ENCODE measurements at places on chromosomes 7 and 10.

- DNase-seq: no peak
These were observed 46.7 kb downstream of the CALD1 start for GRCh38 chr7:134826105-134826504.

- DNase-seq: no peak
These were observed 82.1 kb upstream of the SGCE start for GRCh38 chr7:94738071-94738470.

GRCh38 chr10:32582946-32583345 lies 137.0 kb downstream of the CCDC7 start:
- no peak for DNase-seq

GRCh38 chr7:35652124-35652523 lies 42.8 kb downstream of the HERPUD2 start:
- DNase-seq: no peak

DNA sequence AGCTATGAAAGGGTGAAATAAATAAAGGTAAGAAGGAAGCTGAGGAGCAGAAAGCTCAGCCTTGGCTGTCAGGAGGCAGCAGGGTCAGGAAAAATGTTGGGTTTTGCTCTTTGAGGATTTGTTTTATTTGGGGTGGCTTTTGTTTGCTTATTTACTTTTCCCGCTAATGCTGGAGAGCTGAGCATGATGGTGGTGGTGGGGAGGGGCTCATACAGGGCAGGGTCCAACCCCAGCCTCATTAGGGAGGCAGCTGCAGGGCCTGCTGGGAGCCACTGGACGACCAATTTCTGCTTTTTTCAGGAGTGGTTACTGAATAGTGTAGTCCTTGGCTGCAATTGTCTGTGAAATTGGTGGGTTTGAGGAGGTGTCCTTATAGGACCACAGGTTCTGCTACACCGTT lies 36.3 kb downstream of the CCM2 start:
- no peak for DNase-seq

DNA sequence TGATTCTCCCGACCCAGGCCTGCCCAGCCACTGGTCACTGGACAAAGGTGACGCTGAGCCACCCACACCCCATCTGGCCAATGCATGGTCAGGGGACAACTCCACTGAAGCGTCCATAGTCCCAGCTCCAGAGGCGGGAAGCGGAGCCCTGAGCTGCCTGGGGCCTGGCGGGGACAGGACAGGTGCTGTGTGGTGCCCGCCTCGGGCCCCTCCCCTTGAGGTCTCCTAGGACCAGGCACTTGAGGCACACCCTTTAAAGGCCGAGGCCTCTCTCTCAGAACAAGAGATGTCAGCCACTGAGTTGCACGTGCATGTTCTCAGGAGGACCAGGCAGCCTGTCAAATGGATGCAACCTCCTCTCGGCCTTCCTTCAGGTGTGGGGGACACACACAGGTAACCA lies 52.5 kb upstream of the PPP2R2D start:
- no peak for DNase-seq

- no peak for DNase-seq
These were observed 171.7 kb upstream of the PFKP start for GRCh38 chr10:2895594-2896196.

DNA sequence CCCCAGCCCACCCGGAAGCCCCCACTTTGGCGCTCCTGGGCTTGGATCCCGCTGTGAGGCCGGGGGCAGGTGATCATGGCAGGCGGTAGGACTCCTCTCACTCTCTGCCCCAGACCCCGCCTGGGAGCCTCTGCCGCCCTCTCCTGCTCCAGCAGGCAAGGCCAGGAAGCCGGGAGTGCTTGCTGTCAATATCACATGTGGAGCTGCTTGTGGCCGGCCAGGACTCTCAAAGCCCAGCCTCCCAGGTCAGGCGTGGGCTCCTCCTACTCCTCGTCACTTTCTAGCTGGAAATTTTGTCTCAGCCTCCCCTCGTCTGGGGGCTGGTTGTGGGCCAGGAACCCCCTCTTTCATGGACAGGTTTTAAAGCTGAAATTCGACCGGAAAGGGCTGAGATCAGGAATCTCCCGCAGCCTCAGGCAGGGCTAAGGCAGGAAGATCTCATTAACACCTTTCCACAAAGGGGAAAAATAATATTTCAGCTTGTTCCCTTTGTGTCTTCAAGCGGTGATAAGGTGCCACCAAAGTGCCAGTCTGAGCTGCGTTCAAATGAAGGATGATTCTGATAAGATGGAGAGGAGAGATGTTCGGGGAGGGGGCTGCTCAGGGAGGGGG lies 273.6 kb upstream of the PODXL start:
- DNase-seq: no peak

DNA sequence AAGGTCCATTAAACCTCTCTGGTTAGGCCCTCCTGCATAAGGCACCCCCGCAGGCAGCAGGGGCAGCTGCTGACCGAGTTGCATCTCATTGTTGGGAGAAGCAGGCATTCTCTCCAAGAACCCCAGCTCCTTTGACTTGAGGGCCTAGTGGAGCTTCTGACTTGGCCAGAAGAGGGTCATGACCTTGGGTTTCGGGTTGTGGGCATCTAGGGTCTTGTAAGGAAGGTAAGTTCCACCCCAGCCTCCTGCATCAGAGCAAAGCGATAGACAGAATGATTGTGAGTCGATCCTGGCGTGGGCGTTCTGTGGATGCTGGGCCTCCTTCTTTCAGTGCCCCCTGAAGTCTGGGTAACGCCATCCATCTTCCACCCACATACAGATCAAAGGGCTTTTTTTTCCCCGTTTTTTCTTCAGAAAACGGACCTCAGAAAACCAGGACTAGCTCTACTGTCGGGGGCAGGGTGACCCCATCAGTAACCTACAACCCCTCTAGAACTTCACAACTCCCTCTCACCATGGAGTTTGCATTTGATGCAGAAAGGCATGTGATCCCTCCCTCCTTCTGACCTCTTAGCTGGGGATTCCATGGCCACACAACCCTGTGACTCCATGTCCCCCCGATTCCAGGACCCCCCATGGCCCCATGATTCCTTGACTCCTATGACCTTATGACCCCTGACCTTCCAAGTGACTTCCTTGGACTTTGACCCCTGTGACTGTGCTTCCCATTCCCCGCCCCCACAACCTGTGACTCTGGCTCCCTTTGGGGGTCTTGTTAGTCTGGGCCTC lies 3.0 kb downstream of the SEMA4G start:
- no peak for DNase-seq

DNA sequence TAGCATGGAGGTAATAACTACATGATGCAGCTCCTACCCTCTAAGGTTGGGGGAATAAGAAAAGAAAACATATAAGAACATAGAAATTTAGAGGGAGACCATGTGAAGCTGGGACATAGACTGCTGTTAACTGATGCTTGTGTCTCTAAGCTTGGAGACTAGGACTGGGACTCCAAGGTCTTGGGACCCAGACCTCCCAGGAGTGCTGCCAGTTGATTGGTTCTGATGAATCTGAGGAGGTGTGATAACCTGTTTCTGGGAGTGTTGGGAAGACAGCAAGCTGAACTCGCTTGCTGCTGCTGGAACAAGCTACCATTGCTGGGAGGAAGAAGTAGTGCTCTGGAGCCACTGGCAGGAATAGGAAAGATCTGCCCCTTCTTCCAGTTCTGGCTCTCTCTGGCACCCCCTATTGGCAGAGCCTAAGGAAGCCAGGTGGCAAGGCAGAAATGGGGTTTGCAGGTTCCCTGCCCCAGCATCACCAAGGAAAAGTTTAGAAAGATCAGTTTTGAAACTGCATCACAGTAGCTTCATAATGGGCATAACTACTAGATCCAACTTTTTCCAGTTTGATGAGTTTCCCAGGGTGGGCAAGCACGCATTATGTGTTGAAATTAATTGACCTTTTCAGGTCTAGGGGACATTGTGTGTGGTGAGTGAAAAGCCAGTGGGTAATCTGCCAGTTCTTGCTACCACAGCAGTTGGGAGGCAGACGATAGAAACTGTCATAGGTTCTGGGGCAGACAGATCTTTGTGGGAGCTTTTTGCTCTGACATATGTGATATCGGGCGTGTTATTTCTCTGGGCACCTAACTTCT lies 140.7 kb downstream of the SND1 start:
- no peak for DNase-seq

DNA sequence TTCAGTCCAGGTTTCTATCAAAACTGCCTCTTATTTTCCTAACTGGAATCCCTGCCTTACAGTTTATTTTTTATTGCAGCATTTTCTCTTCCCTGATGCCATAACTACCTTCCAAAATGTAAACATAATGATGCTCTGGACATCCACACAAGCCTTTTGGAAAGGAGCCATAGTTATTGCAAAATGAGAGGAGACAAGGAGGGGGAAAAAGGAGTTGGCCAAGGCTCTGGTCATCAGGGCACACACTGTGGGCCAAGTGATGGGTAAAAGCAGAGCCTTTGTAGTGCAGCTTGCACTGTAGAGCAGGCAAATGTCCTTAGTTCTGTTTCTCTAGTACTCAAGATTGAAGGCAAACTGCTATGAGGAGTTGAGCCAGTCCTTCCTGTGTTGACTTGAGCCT lies 289.3 kb upstream of the MTPN start:
- DNase-seq: no peak

GRCh38 chr7:103905997-103906396 lies 83.5 kb downstream of the RELN start:
- DNase-seq: no peak

- DNase-seq: no peak
These were observed 3.8 kb downstream of the CDK6 start for GRCh38 chr7:92832534-92833023.

DNA sequence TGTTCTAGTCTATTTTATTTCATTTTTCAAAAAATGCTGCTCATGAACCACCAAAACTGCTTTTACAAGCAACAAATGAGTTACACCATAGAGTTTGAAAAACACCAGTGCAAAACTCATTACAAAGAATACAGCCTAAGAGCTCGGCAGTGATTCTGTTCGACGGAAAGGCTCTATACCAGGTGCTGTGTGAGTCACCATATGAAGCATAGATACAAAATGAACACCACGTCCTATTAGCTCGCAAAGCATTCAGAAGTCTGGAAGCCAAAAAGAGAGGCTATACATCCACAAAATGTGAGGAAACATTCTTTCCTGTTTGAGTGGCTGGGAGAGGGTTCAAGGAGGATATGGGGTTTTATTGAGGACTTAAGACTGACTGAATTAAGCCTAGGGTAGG lies 136.1 kb downstream of the ATE1 start:
- no peak for DNase-seq

DNA sequence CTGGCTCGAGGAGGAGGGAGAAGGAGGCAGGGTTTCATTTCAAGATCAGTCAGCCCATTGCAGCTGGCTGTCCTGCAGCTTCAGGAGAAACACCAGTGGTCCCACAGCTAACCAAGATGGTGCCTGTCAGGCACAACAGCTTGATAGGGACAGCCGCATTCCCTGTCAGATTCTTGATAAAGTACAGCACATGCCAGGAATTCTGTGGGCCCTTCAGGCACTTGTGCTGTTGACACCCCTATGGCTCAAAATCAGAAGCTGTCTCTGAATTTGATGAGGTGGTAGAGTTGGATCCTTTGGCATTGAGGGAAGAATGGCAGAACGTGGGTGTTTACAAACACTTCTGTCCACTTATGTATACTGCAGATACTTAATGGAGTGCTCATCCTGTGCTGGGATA lies 354.3 kb downstream of the KCNMA1 start:
- no peak for DNase-seq

DNA sequence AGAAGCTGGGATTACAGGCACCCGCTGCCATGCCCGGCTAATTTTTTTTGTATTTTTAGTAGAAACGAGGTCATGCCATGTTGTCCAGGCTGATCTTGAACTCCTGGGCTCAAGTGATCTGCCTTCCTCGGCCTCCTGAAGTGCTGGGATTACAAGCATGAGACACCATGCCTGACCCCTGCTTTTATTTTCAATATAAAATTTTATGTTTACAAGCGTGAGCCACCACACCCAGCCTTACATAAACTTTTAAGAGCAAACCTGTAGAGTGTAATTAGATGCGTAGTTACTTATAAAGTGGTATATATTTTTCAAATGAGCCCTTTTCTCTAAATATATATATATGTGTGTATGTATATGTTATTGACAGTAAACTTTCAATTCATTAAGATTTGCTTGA lies 8.7 kb downstream of the CNNM2 start:
- no peak for DNase-seq

DNA sequence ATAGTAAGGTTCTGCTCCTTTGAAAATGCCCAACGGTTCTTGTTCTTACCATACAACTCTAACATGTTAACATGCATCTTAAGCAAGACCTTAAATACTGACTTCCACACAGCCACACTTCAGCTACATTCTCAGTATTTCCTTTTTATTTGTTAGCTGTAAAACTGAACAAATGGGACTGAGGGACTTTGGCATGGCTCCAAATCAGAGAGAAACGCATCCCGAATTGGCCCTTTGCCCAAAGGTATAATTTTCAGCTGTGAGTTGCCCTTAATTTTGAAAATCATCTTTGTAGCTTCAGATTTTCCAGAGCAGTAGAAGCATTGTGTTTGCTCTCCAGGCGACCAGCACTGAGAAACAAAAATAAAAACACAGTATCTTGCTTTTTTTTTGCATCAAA lies 56.4 kb downstream of the NEUROD6 start:
- no peak for DNase-seq

DNA sequence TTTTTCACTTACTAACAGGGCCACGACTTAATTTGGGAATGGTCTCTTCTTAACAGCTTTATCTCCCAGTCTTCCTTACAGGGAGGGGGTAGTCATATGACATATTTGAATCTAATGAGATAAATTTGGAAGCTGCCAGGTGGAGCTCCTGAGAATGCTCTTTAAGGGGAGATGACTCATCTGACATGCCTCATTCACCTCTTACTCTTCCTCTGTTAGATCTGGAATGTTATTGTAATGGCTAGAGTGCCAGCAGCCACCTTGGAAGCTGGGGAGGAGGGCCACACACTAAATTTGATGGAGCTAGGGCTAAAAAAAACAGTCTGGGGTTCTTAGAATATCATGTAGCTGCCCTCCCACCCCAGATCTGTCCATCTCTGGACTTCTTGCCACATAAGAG lies 22.7 kb downstream of the HECW1 start:
- DNase-seq: no peak

DNA sequence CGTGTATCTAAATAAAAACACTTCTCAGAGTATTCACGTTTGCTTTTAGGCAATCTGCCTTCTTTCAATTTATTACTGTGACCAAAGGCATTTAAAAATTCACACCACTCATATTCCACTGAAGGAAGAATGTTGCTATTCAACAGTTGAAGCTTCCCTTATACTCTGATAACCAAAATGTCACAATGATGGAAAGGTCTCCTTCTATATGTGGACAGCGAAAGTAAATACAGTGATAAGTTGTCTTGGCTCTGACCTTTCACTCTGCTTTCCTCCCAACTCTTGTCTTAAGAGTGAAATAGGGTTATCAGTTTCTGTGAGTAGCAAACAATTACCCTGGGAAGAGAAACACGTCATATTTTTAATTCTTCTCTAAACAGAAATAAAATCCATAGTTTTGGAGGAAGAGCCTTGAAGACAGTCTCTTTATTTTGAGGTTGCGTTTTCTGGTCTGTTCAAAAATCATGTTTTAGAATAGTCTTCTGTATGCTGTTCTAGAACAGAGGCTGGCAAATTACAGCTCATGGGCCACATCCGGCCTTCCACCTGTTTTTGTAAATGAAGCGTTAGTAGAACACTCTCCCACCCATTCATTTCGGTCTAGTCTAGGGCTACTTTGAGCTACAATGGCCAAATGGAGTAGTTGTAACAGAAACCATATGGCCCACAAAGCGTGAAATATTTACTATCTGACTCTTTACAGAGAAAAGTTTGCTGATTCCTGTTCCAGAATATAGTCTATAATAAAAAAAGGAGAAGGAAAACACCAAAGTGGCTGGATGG lies 41.3 kb downstream of the ETV1 start:
- DNase-seq: no peak

GRCh38 chr7:24731313-24731712 lies 26.0 kb downstream of the GSDME start:
- no peak for DNase-seq
